Fibroblast of skin of back (primary cell): ENCODE measurements at places on chromosomes 4 and X.
A peak's percentile ranks its signal among the peaks of the same experiment; 100 is the strongest.

- DNase-seq: peak; percentile 33
Measured at GRCh38 chrX:70998411-70999027, 67.6 kb upstream of the SLC7A3 start.

DNA sequence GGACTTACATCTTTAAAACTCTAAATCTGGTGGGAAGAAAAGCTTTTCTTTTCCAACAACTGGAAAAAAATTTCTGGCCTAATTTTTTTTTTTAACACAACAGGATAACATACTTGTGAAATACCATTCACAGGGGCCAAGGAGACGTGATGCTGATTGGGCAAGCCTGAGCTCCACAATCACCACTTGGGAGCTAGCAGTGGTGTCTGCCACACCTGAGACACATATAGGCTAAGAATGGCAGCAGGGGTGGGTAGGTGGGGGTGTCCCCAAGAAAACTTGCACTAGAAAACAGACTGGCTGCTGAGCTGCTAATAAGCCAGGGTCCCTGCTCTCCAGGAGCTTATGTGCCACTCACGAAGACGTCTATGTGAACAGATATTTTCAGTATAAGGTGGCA lies 5.6 kb upstream of the PKD2 start:
- no peak for DNase-seq

DNA sequence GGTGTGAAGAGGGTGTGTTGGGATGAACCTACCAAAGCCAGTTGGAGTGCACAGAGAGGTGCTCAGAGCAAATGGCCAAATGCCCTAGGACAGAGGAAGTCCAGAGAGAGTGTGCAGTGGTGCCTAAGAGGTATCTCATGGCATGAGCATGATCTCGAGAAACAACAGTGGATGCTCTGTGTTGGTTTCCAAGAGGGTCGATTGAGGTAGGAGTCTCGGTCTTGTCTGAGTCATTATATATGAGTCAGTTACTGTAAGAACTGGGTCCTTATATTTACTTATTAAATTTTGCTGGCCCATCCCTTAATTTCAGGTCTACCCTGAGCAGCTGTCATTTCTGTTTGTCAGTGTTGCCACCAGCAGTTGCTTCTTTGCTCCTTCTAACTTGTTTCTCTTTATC lies 86.6 kb upstream of the TMEM150C start:
- DNase-seq: peak; percentile 79

GRCh38 chrX:56733459-56734046 lies 4.5 kb downstream of the NBDY start:
- peak; percentile 29 for DNase-seq

GRCh38 chrX:19543951-19544381 lies 28.7 kb upstream of the MAP3K15 start:
- no peak for DNase-seq

- no peak for DNase-seq
Measured at GRCh38 chr4:68396756-68397155, 46.9 kb upstream of the YTHDC1 start.

DNA sequence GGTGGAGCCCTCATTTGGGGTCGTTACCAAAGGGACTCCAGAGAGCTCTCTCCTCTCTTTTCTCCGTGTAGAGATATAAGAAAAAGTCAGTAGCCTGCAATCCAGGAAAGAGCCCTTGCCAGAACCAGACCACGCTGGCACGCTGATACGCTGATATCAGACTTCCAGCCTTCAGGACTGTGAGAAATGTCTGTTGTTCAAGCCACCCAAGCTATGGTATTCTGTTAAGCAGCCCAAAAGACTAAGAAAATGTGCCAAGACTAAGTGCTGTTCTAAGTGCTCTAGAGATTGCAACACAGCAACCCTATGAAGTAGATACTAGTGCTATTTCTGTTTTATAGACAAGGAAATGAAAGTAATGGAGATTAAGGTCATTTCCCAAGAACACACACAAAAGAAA lies 205.7 kb downstream of the CAMK2D start:
- no peak for DNase-seq

GRCh38 chrX:86714441-86714840 lies 566.2 kb downstream of the DACH2 start:
- no peak for DNase-seq

- DNase-seq: no peak
Measured at GRCh38 chr4:5409237-5409636, 299.1 kb downstream of the EVC2 start.

DNA sequence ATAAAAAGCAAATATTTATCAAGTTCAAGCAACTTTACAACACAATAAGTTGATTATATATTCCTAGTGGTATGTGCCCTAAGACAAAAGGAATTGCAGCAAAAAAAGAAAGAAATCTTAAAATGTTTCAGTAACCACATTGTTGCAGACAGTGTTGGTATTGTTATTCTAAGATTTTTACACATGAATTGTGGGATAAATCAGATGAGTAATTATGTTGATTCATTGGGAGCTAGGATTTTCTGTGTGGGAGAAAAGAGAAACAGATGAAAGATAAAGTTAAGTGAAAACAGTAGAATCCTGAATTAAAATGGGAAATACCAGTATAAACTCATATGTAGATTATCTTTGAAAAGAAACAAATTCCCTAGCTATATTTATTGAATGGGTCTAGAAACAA lies 362.4 kb downstream of the PPP3CA start:
- DNase-seq: peak; percentile 92

DNA sequence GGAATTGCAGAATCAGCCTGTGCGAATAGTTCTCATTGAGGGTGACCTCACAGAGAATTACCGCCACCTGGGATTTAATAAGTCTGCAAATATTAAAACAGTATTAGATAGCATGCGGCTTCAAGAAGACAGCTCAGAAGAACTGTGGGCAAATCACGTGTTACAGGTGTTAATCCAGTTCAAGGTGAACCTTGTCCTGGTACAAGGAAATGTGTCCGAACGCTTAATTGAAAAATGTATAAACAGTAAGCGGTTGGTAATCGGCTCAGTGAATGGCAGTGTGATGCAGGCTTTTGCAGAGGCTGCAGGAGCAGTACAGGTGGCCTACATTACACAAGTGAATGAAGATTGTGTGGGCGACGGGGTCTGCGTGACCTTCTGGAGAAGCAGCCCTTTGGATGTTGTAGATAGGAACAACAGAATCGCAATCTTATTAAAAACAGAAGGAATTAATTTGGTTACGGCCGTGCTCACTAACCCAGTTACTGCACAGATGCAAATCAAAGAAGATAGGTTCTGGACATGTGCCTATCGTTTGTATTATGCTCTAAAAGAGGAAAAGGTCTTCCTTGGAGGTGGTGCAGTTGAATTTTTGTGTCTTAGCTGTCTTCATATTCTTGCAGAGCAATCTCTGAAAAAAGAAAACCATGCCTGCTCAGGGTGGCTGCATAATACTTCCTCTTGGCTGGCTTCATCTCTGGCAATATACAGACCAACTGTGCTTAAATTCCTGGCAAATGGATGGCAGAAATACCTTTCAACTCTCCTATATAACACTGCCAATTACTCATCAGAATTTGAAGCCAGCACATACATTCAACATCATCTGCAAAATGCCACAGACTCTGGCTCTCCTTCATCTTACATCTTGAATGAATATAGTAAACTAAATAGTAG lies 10.7 kb downstream of the BBS12 start:
- DNase-seq: no peak

GRCh38 chrX:88560673-88561330 lies 186.2 kb upstream of the CPXCR1 start:
- DNase-seq: no peak

- DNase-seq: no peak
Measured at GRCh38 chrX:47224266-47224895, 5.9 kb downstream of the CDK16 start.

DNA sequence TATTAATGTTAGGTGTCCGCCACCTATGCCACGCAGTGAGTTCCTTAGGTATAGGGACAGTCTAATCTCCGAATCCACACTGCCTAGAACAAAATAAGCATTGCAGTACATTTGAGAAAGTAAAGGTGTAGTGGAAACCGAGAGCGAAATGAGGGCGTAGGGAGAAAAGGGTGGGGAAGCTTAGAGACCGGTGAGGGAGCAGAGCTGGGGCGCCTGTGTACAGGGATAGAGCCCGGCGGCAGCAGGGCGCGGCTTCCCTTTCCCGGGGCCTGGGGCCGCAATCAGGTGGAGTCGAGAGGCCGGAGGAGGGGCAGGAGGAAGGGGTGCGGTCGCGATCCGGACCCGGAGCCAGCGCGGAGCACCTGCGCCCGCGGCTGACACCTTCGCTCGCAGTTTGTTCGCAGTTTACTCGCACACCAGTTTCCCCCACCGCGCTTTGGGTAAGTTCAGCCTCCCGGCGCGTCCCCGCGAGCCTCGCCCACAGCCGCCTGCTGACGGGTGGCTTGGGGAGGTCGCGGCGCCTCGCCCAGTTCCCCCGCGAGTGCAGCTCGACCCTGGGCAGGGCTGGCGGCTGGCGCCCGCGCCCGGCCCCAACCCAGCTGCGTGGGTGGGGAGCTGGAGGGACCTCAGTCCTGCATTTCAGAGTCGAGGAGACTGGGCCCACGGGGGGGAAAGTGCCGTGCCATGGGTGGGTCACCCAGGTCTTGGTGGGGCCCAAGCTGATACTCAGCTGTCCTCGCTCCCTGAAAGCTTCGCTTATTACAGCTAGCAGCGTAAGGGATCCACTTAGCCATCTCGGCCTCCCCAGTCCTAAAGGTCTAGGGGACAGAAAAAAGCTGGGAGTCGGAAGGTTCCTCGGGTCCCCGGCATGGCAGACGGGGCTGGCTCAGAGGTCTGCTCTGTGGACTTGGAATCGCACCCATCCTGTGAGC lies at the start of gene ANXA3:
ANXA3 (plus strand) TSS at position 351 of the 932 bp plus-strand sequence. CDS start 2,704 bp downstream, outside the sequence.
- DNase-seq: no peak

- peak; percentile 49 for DNase-seq
Measured at GRCh38 chrX:119398974-119399771, at the start of gene SLC25A43. Gene SLC25A43, plus strand, starts transcription at chrX:119399336. Its CDS starts 68 bp downstream, at chrX:119399404.

DNA sequence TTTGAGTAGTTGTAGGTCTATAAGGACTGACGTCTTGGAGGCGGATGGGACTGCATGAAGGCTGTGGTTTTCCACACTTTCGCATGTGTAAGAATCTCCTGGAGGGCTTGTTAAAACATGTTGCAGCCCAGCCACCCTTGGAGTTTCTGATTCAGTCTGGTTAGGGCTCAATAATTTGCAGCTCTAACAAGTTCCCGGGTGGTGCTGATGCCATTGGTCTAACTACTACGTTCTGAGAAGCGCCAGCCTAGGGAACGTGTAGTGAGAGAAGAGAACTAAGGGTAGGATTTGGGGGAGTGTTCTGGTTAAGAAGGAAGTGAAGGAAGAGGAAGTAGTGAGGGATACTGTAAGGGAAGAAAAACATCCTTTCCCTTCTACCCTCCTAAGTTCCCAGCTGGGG lies 138.9 kb downstream of the LARP7 start:
- DNase-seq: no peak

DNA sequence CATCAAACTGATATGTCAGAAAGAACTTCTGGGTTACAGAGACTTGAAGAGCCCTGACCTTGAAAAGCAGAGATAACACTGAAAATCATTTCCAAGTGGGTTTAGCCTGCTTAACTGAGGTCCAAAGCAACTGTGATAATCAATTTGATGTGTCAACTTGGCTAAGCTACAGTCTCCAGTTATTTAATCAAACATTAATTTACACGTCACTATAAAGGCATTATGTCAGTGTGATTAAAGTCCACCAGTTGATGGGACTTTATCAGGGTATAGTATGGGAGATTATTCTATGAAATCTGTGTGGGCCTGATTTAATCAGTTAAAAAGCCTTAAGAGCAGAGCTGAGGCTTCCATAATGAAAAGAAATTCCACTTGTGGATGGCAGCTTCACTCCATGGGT lies 69.1 kb upstream of the PRSS48 start:
- DNase-seq: no peak
